ENCODE measurements at places on chromosomes 11 and 22. TPM values are rescaled to one million over a fixed set of nuclear protein-coding genes. Genes with fewer than 3 reads are reported as not detected.

DNA sequence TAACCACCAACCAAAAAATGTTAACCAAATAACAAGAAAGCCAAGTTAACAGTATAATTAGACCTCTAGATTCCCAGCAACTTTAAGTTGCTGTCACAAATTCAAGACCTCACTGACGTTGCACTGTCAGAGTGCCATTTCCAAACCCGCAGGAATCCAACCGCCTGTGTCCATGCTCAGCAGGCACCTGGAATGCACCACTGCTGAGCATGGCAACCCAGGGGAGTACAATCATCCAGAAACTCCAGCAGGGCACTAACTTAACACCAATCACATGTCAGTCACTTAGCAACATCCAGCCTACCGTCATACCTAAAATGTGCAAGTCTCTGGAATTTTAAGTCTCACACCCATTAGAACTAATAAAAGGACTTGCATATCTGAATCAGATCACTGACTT is 48.8 kb downstream of the SMCO4 start:
- no peak for DNase-seq

DNA sequence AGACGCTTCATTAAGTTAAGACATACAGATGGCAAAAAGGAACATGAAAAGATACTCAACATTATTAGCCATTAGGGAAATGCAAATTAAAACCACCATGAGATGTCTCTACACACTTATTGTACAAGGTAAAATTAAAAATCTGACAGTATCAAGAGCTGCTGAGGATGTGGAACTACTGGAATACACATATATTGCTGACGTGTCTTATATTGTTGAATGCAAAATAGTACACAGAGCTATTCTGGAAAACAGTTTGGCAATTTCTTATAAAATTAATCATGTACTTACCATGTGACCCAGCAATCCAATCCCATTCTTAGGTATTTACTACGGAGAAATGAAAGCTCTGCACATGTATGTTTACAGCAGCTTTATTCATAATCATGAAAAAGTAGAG is 742.5 kb downstream of the TBC1D22A start:
- no peak for DNase-seq

- no peak for DNase-seq
Observed at GRCh38 chr11:77548552-77549445, 41.0 kb upstream of the AQP11 start.

GRCh38 chr11:2301631-2302305 is at the start of the genes C11orf21 and TSPAN32:
Gene C11orf21 (minus strand): TSS chr11:2301918. CDS start chr11:2301808, 110 bp downstream.
Gene TSPAN32 (plus strand): TSS chr11:2302013. CDS start chr11:2302150, 137 bp downstream.
- DNase-seq = no peak

- no peak for DNase-seq
Observed at GRCh38 chr11:32883421-32883820, 9.2 kb upstream of the QSER1 start.

DNA sequence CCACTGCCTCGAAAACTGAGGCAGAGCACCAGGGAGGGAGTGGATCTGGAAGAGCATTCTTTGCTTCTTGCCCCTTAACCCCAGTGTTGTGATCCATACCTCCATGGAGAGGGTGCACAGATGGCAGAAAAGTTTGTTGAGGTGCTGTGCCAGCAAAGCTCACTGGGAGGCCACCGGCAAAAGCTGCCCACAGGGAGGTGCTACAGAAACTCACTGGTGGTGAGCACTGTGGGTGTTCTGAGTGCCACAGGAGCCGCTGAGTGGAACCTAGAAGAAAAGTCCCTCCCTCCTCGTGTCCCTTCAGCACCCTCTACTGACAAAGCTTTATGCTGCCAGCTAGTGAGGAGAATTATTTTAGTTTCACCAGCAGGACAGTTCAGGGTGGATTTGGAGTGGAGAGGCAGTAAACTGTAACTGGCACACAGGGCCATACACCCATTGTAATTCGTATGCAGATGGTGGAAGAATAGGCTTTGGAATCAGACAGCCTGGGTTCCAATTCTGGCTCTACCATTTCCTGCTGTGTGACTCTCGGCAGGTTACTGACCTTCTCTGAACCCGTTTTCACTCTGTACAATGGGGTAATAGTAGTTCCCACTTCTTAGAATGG is 84.6 kb downstream of the SWAP70 start:
- DNase-seq = peak; percentile 75

DNA sequence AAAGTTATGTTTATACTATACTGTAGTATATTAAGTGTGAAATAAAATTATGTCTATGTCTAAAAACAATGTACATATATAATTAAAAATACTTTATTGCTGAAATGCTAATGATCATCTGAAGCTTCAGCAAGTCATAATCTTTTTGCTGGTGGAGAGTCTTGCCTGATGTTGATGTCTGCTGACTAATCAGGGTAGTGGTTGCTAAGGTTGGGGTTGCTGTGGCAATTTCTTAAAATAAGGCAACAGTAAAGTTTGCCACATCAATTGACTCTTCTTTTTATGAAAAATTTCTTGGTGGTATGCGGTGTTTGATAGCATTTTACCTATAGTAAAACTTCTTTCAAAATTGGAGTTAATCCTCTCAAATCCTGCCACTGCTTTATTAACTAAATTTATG is 21.4 kb downstream of the INSC start:
- DNase-seq = no peak

GRCh38 chr11:28086569-28086968 is 21.4 kb downstream of the KIF18A start:
- DNase-seq = no peak

DNA sequence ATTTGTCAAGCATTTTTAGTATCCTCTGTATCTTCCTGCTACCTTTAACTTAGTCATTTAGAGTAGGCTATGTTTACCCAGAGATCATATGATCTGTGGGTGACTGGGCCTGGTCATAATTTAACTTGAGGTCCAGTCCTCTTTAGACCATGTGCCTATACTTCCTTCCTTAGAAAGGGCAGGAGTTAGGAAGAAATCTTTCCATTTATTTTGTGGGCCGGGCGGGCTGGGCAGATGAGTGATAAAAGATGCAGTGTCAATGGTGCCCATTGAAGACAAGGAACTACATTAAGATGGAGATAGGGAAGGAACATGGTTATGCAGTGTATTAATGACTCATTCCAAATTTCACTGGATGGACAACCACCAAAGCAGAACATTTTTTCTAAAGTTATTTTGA is 30.9 kb upstream of the PDE3B start:
- DNase-seq = no peak

DNA sequence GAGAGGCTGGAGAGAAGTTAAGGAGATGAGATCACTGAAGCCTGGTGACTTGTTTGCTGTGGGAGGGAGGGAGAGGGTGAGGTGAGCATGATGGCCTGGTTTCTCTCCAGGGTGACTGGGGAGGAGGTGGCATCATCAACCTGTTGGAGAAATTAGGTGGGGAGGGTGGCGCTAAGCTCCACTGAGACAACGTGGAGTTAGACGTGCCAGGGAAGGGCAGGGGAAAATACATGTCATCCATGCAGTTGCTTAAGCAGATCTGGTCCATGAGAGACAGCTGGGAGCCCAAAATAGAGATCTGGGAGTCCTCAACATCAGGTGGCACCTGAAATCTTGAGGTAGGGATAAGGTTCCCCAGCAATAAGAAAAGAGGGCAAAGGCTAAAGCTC is 9.3 kb upstream of the MAFF start:
- DNase-seq = no peak

DNA sequence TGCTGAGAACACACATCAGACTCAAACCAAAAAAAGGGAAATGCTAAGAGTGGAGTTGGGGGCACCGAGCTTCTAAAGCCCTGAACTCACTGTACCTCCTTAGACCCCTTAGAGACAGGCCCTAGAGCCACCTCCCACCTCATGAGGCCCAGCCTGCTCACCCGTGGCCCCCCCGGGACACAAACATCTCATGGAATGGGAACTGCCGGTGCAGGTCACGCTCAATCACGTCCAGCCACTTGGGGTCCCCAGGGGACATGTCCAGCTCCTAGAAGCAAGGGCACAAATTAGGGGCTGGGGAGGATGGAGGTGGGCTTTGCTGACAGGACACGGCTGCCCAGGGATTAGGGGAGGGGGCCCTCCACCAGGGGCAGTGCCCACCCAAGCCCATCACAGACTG is 6.3 kb upstream of the CASTOR1 start:
- DNase-seq = no peak

GRCh38 chr22:49203859-49204598 is 623.6 kb downstream of the BRD1 start:
- DNase-seq = peak; percentile 9

GRCh38 chr11:125489166-125489565 is 6.9 kb downstream of the FEZ1 start:
- no peak for DNase-seq

GRCh38 chr11:121659811-121660210 is 207.0 kb upstream of the SORL1-AS1 start:
- DNase-seq = no peak

DNA sequence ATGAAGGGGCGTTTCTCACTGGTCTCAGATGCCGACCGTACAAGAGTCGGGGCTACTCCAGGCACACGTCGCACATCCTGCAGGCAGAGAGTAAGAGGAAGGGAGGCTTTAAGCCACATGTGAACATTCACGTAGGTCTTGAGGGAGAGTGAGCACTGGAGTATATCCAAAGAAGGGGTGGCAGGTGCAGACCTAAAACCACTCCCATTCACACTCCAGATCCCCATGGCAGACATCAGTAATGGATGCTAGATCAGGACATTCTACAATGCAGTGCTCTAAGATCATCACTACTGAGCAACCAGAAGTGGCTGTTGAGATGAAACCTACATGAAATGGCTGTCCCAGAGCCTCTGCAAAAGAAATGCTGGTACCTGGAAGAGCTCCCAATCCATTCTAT is 39.0 kb downstream of the WT1 start:
- DNase-seq = no peak

GRCh38 chr22:29122041-29122440 is 49.2 kb downstream of the KREMEN1 start:
- DNase-seq = no peak

APOA1 gene
- total RNA-seq = 872 TPM

PHETA2 gene
- total RNA-seq = 19.7 TPM

MAP6 gene
- 22.8 TPM for total RNA-seq

INS gene
- not detected for total RNA-seq

MMP10 gene
- total RNA-seq = 0.16 TPM

ACR gene
- not detected for total RNA-seq

IL10RA gene
- total RNA-seq = 0.65 TPM

TLCD5 gene
- 11.8 TPM for total RNA-seq

C11orf54 gene
- 21.5 TPM for total RNA-seq

OR8K1 gene
- total RNA-seq = not detected

UEVLD gene
- total RNA-seq = 15.9 TPM

CD3D gene
- total RNA-seq = not detected

OTOG gene
- 2.5 TPM for total RNA-seq

USP2 gene
- total RNA-seq = 14.4 TPM

CCDC87 gene
- total RNA-seq = 1.0 TPM
